Heart left ventricle (tissue), 16 donors: ENCODE measurements at places on chromosomes 6 and 20. TPM values are rescaled to one million over a fixed set of nuclear protein-coding genes. Genes with fewer than 3 reads are reported as not detected.

DNA sequence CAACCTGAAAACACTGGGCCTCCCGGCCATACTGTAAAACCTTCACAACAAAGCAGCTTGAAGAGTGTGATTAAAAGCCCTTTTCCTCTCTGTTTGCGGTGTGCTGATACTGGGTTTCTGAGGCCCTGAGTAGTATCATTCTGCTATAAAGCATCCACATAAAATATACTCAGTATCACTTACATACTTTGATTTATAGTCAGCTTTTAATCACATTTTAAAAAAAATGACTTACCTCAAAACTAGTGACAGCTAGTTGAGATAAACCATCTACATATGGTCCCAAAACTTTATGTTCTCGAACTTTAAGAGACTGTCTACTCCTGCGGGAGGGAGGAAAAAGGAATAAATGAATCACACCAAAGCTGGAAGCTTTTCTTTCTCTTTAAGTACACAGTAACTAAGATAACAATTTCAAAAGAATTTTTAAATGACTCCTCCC is 135.7 kb downstream of the KIF13A start:
- DNase-seq = no peak

DNA sequence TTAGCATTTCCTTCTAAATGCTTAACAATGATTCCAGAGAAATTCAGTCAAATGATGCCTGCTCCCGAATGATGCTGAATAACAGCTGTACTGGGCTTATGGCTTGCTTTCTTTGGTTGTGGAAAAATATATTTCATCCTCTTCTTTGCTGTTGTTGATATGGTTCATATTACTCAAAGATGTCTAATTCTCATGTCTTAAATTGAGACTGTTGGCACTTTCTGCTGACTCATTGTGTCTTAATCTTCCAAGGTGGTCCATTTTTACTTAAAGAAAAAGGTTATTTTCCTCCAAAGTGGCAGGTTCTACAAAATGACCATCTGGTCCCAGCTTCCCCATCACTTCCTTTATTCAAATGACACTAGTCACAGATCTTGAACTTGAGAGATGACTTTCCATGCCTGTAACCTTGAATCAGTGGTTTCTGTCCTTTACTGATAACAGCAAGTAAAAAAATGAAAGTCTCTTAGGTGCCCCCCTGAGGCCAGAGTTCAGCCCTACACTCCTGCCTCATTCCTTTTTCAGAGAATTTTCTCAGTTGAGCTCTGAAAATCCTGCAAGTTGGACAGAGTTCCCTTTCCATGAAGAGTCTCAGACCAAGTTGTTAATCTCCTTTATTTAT is 6.9 kb downstream of the SNAP25 start:
- no peak for DNase-seq

- DNase-seq = no peak
Measured at GRCh38 chr20:52150440-52151258, 40.9 kb downstream of the ZFP64 start.

NKX2-4 gene
- polyA plus RNA-seq = not detected

DNA sequence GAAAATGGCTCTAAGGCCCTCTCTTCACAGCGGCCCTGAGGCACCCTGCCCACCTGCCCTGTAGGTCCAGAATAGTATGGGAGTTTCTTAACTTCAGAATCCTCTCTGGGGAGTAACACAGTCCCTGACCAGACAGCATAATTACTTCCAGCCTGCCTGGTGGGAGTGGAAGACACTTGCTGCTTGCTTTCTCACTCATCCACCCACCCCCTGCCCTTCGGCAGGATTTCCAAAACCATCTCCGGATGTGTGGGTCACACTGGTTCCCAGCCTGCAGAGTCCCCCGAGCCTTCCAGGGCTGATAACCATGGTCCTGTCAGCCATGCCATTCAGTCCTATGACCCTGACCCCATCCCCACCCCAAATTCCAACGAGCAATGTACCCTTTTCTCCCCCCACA is 5.4 kb downstream of the SLC29A1 start:
- DNase-seq = no peak

TNFRSF6B gene
- polyA plus RNA-seq = 6.4 TPM

- no peak for DNase-seq
Measured at GRCh38 chr20:11895861-11896387, 21.8 kb upstream of the BTBD3 start.
